ENCODE measurements at places on chromosomes 4 and X.

GRCh38 chr4:141080668-141081067, 52.6 kb downstream of the RNF150 start:
- no peak for DNase-seq

DNA sequence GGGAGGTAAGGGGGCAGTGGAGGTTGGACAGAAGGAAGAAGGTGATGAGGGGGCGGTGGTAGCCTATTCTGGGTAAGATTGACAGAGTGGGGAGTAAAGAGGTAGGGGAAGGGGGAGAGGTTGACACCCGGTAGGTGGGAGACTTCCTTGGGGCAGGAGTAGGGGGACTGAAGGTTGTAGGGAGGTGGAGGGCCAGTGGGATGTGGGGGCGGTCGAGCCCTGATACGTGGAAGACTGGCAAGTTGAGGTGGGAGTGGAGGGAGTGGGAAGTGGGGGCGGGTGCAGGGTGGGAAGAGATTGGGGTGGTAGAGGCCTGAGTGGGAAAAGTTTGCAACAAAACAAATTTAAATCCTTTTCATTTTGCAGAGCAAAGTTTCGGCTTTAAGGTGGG, 1.7 kb downstream of the GCNA start:
- no peak for DNase-seq

DNA sequence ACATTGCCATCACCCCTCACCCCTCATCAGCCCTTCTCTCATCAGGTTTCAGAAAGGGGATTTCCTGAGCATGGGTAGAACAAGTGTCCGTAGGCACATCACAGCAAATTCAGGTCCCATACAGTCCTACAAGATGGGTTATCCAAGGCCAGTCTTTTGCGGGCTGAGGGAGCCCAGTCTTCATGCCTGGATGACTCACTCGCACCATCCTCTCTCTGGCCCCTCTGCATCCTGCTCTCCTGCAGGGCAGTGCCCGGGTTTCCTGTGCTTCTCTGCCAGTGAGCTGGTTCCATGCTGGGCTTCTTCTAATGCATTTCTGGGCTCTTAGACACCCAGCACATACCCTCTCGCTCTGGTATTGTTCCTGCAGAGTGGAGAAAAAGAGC, 7.3 kb upstream of the INTS6L start:
- DNase-seq: no peak

DNA sequence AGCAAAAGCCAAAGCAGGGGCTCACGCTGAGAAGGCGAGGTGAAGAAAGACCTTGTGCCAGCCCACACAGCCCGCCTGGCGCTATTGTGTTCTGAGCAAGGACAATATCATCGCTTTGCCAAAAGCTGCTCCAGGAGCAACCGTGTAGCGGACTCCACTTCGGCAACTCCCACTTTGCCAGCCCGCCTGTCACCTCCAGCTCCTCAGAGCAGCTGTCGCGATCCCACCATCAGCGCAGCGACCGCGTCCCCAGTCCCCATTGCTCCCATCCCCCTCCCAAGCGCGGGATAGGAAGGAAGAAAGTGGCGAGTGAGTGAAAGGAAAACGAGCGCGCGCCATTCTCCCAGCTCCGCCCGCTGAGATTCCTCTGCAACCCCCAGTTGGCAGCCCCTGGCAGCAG, 759 bp downstream of the ZC4H2 start:
- peak; percentile 28 for DNase-seq

- DNase-seq: peak; percentile 79
These were observed 46.4 kb upstream of the ENPP6 start for GRCh38 chr4:184263910-184264732.

GRCh38 chr4:189815404-189816192, 125.1 kb upstream of the FRG1 start:
- DNase-seq: no peak

DNA sequence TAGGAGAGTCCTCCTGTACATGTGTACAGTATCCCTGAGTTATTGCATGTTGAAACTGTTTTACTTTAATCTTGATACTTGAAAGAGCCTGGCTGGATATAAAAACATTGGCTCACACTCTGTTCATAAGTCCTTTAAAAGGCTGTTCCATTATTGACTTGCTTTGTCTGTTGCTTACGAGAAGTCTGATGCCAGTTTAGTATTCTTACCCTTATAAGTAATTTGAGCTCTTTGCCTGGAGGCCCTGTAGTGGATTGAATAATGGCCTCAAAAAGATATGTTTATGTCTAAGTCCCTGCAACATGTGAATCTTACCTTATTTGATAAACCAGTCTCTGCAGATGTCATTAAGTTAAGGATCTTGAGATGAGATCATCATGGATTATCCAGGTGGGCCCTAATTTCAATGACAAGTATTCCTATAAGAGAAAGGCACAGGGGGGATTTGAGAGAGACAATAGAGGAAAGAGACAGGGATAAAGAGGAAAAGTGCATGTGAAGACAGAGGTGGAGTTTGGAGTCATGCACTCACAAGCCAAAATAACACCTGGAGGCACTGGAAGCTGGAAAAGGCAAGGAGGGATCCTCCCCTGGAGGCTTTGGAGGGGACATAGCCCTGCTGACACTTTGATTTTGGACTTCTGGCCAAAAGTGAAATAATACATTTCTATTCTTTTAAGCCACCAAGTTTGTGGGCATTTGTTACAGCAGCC, 98.1 kb downstream of the IRF2 start:
- DNase-seq: no peak

Measured in mammary epithelial cell (primary cell).